Neural crest cell (in vitro differentiated cells): ENCODE measurements at places on chromosomes 12 and 14.

DNA sequence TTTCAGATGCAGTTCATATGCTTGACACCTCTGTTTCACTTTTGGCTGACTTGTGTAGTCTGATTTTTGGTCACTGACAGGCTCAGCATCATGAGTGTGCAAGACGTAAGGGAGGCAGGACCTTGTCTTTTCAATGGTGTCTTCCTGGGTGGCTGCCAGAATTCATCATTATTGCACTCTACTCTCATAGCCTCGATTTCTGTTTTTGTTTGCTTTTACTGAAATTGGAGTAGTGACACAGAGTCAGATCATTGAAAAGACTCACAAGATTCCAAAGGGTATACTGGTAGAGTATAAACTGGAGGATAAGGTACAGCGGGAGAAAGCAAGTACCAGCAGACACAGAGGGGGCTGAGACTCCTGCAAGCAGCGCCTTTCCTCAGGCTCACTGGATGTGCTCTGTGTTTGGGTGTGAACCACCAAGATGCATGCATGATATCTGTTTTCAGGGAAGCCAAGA lies 126.3 kb upstream of the FGD4 start:
- no peak for DNase-seq

- no peak for DNase-seq
Observed at GRCh38 chr14:40414386-40414785, 982.2 kb upstream of the FBXO33 start.

GRCh38 chr12:27585739-27586265 lies 61.8 kb downstream of the PPFIBP1 start:
- DNase-seq = no peak

DNA sequence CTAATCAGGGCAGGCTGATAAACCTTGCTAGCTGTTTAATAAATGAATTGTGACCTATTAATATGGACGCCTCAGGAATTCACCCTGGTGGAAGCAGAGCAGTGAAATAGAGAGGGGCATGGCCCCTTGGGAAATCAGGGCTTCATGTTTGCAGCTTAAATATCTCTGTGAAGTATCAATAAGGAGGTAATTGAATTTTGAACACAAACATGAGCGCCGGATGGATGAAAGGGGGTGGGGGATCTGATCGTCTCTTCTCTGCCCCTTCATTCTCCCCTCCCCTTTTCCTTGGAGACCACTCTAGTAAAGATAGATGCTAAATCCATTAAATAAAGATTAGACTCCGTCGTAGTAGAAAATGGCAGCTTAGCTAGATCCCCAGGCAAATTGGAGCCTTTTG lies 70.5 kb downstream of the LIN52 start:
- no peak for DNase-seq

DNA sequence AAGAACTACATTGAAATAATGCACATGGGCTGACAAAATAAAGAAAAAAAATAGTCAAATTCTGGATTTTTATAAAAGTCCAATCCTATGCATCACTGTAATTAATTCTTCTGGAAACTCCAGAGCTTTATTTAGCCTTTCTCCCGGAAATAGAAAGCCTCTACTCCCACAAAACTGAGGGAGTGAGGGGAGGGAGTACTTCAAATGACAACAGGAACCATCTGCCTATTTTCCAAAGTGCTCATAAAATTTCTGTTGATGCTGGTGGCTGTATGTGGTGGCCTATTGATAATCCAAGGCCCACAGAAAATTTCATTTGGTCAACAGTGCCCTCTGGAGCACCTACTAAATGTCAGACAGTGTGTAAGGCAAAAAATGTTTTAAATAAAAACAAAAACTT lies 64.6 kb downstream of the KIF21A start:
- DNase-seq = no peak

GRCh38 chr12:111056618-111057521 lies 136.5 kb upstream of the MYL2 start:
- no peak for DNase-seq

GRCh38 chr14:101889898-101890297 lies 74.5 kb upstream of the DYNC1H1 start:
- DNase-seq = no peak

DNA sequence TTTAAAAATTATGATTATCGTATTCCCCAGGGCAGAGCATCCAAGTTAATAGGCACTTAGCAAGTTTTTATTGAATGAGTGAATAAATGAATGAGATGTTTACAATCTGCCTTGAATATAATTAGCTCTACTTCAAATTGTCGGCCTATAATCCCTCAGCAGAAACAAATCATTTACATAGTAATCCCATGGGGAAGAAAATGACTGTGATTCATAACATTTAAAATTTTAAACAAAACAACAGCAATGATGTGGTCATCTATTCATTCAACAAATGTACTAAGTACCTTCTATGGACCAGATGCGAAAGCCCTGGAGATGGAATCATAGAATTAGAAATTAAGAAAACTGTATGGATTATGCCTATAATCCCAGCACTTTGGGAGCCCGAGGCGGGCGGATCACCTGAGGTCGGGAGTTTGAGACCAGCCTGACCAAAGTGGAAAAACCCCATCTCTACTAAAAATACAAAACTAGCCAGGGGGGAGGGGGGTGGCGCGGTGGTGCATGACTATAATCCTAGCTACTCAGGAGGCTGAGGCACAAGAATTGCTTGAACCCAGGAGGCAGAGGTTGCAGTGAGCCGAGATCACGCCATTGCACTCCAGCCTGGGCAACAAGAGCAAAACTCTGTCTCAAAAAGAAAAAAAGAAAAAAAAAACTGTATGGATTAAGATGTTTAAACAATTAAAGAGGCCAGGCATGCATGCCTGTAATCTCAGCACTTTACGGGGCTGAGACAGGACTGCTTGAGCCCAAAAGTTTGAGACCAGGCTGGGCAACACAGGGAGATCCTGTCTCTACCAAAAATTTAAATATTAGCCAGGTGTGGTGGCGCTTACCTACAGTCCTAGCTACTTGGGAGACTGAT lies 17.7 kb upstream of the MDM2 start:
- DNase-seq = no peak
